ENCODE measurements at places on chromosomes 2 and 18.

- no peak for DNase-seq
Observed at GRCh38 chr2:176105730-176106580, 1.1 kb upstream of the HOXD11 start.

DNA sequence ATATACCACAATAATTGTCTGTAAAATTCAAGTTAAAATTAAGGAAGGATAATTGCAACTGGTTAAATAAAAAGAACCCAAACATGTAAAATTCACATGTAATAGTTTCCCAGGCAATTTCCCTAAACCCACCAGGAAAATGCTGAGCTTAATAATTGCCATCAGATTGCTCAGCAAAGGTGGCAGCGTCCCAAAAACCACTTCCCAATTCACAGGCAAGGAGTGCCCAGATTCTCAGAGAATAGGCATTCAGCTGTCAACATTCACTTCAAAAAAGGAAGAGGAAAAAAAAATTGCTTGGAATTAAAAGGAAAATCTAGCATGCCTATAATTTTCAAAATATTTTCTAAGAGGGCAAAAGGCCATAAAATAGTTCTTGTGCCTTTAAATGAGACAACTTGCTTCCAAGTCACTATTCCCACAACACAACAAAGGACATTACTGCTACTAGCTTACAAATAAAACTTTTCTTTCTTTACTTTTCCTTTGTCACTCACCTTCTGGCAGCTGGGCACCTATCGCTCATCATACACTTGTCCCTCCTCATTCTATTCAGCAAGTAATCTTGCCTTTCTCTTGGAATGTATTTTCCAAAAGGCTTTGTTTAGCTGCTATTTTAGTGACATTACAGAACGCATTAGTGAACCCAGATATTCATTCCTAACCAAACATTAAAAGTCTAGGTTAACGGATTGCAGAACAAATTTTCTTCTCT, 15.2 kb downstream of the SRBD1 start:
- DNase-seq = peak; percentile 52

DNA sequence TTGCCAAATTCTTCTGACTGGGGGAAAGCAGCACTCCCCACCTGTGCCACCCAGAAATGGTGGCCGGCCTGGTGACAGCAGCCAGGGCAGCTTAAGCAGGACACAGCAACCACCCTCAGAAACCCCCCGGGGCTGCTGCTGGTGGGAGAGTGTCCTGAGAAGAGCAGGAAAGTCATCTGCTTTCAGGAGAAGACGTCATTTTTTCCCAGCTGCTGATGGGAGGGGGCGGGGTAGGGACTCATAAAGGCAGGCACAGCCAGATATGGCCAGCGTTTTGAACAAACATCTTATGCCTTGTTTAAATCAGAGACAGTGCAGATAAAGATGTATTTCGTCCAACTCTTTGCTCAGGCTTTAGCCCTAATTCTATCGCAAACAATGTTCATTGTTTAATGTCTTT, 139.5 kb downstream of the LRRC30 start:
- DNase-seq = no peak

DNA sequence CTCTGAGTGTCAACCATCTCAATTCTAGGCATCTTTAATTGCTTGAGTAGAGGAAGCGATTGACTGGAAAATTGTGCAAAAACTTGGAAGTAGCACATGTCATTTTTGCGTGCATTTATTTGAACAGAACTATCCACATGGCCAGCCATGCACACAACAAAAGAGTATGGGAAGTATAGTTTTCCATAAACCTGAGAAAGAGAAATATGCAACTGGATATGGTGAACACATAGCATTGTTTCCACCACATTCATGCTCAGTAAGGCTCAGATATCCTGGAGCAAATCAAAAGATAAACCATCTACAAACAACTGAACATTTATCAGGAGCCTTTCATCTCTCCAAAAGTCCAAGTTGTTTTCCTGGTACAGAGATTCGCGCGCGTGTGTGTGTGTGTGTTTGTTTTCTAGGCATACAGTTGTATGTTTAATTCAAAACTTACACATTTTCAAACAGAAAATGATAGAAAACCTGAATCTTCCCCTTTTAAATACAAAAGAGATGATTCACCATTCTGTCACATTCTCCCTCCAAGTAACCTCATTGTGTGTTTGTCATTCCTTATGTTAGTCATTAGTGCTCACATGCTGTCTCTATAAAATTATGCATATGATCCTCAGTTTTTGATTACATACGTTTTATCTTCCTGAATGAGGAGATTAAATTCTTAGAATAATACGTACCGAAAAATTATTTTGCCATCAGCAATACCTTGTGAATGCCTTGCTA, 780.4 kb upstream of the NRXN1 start:
- DNase-seq = no peak

- no peak for DNase-seq
Observed at GRCh38 chr2:82539280-82539621, 1919.8 kb downstream of the SUCLG1 start.

GRCh38 chr2:126834006-126834659, 64.6 kb upstream of the TEX51 start:
- no peak for DNase-seq

DNA sequence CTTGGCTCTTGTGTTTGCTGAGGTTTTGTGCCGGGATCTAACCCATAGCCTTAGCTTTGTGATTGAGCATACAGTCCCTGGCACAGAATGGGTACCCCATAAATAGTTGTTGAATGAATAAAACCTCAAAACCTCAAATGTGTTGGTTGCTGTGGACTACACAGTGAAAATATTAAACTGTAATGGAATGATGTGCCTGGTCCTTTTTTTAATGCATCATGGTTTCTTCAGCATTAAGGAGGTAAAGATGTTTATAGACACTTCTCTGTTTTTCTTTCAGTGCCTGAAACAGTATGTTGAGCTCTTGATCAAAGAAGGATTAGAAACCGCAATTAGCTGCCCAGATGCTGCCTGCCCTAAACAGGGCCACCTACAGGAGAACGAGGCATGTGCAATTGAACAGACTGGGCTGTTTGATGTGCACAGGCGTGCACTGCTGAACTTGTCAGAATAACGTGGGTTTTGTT, 97.0 kb downstream of the RNF144A start:
- no peak for DNase-seq

- DNase-seq = no peak
Observed at GRCh38 chr2:217662984-217663602, 339.7 kb downstream of the TNS1 start.

- no peak for DNase-seq
Observed at GRCh38 chr2:128162266-128162665, 71.3 kb downstream of the UGGT1 start.

- DNase-seq = no peak
Observed at GRCh38 chr2:105373895-105374401, 24.9 kb downstream of the FHL2 start.

GRCh38 chr18:10726198-10727068, 200.6 kb downstream of the NAPG start:
- DNase-seq = no peak

DNA sequence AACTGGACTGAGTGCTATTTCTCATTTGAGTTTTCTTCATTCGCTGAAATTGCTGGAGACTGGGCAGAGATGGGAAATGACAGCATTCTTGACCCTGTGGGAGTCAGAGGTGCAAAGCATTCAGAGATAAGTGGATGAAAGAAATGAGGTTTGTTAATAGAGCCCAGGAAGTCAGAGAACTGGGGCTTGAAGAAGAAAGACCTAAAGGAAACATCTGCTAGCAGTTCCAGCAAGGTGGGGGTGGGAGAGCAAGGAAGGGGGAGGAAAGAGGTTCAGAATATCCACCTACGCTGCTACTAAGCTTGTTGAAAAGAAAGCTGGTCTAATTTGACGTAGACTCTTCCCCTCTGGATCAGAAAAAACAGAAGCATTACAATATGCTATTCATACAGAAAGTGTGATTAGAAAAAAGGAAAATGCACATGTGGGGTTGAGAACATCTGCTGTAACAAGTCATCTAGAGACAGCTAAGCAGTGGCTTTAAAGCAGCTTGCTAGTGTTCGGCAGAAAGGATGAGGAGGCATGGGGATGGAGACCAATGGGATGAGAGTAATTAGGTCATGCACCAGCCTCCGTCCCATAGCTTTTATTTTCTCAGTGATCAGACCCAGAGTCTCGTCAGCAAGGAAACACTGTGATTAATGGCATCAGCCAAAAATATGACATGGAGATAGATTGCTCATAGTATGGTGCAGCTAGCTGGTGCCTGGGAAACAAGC, 29.7 kb downstream of the NAB1 start:
- no peak for DNase-seq

GRCh38 chr2:72613931-72614330, 211.9 kb downstream of the EXOC6B start:
- DNase-seq = no peak
